Smooth muscle cell of the brain vasculature (primary cell): ENCODE measurements at places on chromosomes 5 and 9.

DNA sequence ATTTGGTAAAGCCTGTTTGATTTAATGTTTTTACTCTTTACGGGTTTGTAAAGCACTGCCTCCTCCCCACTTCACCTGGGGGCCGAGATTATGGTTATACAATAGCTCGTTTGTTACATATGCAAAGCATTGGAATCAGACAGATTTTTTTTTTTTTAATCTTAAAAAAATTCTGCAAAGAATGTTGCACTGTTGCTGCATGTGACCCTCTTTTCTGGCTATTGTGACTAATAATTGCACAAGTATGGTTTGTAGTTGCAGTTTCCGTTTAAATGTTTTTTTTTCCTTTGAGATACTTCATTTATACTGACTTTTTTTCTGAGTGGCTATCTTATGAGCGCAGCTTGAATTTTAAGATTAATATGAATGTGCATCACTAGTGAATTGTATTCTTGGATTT lies 165.3 kb downstream of the KDM4C start:
- no peak for DNase-seq

DNA sequence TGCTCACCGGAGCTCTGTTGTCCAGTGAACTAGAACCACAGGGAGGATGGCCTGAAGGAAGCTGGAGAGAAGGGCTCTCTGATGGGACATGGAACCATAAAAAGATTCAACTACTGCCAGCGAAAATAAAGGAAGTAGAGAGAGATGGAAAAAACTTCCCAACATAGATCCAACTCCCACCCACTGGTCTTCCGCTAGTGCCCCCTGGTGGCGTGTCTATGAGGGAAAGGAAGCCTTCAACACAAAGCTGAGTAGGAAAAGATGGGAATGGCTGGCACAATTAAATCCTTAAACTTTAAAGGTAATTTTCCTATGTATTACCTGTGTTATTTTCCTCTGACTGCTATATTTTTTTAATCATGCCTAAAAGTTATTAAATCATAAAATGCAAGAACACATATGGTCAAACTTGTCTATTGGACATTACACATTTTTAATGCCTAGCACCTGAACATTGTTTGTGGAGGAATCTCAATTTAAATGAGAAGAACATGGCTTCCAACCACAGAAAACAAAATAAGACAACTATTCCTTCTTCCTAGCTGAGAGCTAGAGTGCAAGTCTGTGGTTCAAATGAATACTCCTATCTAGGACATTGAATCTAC lies 51.5 kb downstream of the CEP120 start:
- DNase-seq, result no peak

- no peak for DNase-seq
These were observed 16.7 kb upstream of the SLCO4C1 start for GRCh38 chr5:102312586-102313370.

DNA sequence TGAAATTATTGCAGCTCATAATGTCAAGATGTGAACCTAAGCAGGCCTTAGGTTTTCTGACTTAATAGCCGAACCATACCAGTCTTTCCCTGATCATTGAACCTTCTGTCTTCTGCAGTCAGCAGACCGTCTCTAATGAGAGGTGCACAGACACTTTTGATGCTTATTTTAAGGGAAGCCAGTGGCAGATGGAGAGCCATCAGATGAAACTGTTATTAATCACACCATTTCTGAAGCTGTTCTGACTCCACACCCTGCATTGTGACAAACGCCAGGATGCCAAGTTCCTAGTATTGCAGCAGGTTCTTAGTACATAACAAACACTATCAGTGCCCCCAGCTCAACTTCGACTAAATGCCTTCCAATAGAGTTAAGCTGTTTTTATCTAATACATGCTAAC lies 43.0 kb downstream of the PIK3R1 start:
- no peak for DNase-seq

DNA sequence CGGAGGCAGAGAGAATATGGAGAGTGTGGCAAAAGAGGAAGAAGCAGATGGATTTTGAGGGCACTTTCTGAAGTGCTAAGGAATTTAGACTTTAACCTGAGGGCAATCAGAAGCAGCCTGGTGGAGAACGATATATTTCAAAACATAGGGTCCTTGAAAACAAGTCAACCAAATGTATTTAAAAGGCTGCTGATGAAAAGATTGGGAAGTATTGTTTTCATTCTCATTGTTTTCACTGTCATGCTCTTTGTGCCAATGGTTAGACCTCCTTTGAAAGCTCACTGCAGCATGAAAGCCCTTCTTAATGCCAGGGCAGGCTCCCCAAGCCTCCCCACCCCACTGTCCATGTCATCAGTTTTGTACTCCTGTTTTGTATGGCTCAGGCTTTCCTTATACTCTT lies 2.5 kb upstream of the GPX3 start:
- no peak for DNase-seq

GRCh38 chr5:63854076-63854475 lies 108.2 kb downstream of the HTR1A start:
- no peak for DNase-seq

DNA sequence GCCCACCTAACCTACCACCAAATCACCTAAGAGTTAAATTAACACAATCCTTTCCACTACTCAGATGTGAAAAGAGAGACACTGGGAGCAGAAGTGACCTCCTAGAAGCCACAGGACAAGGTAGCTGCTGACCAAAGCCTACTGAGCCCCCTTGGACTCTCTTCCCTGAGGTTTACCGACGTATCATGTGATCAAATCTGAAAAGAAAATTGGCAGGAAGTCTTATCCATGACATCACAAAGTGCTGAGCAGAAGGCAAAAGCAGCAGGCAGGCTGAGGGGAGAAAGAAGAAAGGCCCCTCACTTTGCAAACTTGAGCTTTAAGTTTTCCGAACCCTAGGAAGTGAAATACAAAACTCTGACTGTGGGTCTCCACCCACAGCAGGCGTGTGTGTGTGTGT lies 11.1 kb downstream of the PRELID2 start:
- no peak for DNase-seq

- no peak for DNase-seq
These were observed 1.5 kb upstream of the ADAMTSL1 start for GRCh38 chr9:18472435-18472834.

DNA sequence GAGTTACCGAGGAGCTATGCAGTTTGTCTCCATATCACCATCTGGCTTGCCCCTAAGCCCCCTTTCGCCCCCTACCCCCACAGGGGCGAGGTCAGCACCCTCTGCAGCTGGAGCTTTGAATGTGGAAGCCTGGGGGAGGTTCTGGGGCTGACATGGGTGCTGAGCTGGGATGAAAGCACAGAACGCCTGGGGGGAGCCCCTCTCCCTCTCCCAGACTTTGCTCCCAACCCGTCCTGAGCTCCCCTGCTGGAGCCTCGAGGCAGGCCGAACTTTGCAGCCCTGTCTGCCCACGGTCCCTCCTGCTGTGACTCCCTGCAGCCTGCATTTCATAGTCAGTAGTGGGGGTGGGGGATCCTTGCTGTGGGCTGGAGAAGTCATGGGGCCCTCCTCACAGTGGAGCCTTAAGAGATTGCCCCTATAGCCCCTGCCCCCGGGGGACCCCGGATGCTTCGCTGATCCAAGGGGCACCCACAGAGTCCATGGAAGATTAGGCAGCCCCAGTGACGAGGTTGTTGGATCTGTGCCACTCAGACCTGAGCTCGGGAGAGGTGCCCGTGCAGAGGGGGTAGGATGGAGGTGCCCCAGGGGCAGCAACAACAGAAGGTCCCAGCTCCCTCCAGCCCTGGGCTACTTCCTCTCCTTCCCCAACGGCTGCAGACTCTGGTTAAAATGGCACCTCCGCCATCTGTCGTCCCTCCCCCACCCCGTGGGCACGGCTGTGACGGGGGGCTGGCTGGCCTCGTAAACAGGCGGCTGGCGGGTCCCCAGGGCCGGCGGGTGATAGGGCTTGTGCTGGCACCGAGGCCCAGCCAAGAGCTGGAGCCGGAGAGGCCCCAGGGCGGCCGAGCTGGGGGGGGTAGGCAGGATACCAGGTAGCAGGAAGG lies 162.0 kb downstream of the C9orf50 start:
- no peak for DNase-seq

GRCh38 chr9:68974431-68974830 lies 39.5 kb downstream of the PRKACG start:
- no peak for DNase-seq

DNA sequence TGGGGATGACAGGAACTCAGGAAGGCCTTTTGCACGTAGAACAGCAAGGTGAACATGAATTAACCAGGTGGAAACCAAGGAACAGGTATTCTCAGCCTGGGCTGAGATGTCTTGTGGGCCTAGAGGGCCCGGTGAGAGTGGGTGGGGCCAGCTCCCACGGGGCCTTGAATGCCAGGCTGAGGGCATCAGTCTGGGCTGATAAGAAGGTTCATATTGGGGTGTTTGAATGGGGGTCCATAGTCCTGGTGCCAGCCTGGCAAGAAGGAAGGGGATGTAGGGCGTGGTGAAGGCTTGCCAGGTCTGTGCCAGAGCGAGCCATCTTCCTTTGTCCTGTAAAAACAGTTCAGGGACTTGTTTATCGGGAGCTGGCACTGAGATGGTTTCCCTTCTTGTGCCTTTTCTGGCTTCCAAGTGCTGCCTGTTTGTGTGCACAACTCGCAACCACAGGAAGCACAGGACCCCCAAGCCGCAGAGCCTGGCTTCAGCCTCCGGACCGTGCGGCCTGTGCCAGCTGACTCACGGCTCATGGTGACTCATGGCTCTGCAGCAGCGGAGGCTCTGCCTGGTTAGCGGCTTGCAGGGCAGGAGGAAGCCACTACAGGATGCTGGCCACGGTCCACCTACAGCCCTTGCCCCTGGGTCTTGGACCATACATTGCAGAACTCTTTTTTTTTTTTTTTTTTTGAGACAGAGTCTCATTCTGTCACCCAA lies 2.4 kb downstream of the CARD19 start:
- DNase-seq, result peak; percentile 90

DNA sequence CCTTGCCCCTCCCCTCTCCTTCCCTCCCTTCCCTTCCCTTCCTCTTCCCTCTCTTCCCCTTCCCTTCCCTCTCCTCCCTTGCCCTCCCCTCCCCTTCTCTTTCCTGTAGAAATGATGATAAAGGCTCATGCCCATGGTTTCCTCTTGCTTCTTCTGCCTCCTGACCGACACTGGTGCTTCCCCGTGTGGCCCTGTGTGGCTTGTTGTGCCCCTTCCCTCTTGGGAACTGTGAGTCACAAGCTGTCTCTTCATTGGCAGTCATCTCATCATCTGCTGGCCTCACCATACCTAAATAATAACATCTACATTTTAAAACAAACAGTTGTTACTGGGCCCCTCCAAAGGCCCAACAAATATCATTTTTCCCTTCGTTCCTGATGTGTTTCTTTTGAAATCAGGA lies 11.7 kb upstream of the CARNMT1 start:
- no peak for DNase-seq

DNA sequence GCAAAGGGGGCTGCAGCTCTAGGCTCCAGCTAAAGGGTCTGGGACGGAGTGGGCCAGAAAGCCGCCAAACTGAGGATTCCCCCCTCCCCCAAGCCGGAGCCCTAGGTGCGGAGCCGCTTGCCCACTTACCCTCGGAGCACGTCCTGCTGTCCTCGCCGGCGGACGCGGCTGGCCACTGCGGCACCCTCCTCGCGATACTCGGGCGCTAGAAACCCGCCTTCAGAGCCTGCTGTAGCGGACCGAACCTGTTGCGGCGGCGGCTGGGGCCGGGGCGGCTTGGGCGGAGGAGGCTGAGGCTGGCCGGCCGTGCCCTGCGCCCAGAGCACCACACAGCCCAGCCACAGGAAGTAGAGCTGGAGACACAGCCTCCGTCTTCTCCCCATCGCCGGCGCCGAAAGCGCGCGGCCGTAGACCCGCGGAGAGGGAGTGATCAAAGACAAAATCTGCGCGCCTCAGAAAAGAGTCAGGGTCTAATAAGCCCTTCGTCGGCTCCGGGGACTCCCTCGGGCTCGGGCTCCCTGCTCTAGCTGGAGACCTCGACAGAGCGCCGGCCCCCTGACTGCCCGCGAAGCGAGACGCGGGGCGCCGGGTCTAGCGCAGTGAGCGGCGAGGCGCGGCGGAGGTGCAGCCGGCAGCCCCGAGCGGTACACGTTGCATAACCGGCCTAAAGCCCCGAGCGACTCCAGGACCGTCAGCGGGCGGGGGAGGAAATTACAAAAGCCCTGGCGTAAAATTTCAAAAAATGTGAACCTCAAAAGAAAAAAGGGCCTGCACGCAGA lies 635 bp downstream of the FBN2 start:
- no peak for DNase-seq

GRCh38 chr9:88997646-88998045 lies 6.4 kb downstream of the S1PR3 start:
- no peak for DNase-seq

- no peak for DNase-seq
These were observed 53.1 kb downstream of the PDCD1LG2 start for GRCh38 chr9:5563417-5563815.

DNA sequence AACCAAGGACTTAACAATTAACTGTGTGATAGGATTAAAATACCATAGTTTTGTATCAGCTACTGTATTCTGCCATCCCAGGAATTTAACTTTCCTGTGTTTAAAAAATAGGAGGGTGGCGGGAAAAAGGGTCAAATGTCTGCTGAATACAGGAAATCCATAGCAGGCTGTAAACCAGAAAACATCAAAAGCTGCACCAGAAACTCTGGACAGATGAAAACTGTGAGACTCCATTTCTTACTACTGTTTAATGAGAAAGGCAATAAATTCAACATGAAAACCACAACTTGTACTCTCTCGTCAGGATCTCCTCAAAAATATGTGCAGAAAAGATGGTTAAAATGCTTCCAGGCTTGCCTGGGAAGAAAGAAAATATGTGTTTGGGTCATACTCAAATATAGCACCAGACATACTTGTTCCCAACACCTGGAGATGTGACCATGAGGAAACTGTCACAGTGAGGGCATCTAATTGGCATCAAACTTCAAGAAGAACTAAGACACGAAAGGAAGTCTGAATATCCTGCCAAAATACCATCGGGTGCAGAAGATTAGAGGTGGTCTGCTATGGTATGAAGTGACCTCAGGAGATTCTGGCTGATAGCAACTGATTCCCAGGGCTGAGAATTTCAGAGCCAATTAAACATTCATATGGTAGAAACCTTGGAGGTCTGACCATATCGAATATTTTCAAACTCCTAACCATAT lies 164.7 kb upstream of the TARS1 start:
- no peak for DNase-seq

GRCh38 chr5:60410427-60410826 lies 289.5 kb downstream of the DEPDC1B start:
- DNase-seq, result no peak

DNA sequence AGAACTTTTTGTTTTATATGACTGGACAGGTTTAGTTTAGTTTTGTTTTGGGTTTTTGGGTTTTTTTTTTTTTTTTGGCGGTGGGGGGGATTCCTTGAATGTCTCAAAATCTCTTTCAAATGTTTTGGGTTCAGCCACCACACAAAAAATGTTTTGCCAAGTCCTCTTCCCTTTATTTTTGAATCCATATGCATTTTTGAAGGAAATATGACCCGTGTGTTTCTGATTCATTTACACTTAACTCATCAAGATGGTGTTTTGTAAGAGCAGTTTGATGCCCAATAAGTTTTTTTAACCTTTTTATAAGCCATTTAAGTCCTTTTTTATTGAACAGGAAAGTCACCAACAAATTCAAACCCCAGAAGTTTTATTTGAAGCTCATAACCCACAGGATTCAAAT lies 209.8 kb downstream of the CWC27 start:
- no peak for DNase-seq
